ENCODE measurements at places on chromosomes 13 and 19.

DNA sequence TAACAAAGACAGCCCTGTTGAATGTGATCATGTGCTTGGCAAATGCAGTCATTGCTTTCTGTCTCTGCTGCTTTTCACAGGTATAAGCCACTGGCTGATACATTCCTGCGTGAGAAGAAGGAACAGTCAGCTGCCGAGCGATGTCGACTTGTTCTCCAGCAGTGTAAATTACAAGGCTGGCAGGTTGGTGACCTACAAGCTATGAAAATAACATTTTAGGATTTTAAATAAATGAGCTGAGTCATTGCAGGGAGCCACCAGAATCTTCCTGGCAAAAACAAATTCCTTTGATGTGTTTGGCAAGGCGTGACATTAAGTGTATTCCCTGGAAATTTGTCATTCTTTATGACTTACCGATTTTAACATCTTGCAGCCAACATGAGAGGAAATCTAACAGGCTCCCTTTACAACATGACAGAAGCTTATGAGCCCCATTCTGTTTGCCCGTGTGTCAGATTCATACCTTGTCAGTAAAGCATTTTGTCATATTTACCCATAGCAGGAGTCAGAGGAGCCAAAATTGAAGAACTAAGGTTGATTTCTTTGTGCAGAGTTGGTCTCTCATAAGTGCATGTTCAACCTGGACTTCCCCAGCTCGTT is 471.4 kb downstream of the MYO16 start:
- DNase-seq, result no peak

DNA sequence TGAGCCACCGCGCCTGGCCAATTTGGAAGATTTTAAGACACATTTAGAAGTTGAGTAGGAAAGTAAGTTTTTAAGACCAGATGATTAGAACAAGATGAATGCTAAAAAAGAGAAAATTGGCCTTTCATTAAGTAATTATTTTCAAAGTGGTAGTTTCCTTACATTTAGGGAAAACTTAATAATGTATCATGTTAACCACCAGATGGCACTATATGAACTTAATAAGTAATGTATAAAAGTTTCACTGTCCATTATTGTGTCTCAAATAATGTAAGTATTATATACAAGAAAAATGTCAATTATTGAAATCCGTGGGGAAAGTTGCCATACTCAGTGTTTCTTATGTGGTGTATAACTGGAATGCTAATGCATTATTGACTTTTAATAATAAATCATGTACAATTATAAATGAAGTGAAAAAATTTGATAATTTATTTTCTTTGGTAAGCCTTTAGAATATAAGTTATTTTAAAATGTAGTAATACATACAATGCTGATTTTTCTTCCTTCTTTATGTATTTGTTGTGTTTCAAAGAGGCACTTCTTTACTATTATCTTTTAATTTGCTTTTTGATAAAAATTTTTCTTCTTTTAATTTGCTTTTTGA is 29.2 kb downstream of the COG6 start:
- no peak for DNase-seq

DNA sequence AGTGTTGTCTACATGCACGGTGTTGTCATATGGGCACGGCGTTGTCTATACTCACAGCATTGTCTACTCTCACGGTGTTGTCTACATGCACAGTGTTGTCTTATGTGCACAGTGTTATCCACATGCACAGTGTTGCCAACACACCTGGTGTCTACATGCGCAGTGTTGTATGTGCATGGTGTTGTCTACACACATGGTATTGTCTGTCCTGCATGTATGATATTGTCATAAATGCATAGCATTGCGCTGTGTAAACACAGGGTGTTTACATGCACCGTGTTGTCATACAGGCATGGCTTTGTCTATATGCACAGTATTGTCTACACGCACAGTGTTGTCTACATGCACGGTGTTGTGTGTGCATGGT is 6.8 kb downstream of the ADPRHL1 start:
- DNase-seq, result no peak

GRCh38 chr13:107258599-107259187 is 690.8 kb upstream of the ARGLU1 start:
- DNase-seq, result no peak

DNA sequence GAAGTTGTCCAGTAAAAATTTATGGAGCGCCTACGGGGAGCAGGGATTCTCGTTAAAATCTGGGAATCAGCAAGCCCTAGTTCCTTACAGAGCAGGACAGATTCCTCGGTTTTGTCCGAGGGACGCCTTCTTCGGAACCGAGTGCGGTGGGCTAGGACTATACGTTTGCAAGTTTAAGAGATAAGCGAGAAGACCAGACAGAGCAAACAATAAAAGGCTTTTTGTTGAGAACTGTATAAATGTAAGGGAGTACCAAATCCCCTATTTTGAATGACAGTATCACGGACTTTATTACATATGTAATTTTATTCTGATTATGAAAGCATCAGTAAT is 971 bp upstream of the ANKRD10 start:
- no peak for DNase-seq

DNA sequence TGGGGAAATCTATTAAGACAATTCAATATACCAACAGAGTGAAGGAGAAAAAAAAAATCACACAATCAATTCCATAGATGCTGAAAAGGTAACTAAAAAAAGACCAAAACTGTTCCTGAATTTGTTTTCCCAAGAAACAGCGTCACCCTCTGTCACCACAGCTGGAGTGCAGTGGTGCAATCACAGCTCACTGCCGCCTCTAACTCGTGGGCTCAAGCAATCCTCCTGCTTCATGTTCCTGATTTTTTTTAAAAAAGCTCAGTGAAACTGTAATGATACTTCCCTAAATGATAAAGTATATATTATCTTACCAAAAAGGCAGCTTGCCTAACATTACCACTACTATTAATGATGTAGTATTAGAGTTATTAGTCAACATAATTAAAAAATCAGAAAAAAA is 19.6 kb upstream of the ZFP14 start:
- DNase-seq, result no peak

DNA sequence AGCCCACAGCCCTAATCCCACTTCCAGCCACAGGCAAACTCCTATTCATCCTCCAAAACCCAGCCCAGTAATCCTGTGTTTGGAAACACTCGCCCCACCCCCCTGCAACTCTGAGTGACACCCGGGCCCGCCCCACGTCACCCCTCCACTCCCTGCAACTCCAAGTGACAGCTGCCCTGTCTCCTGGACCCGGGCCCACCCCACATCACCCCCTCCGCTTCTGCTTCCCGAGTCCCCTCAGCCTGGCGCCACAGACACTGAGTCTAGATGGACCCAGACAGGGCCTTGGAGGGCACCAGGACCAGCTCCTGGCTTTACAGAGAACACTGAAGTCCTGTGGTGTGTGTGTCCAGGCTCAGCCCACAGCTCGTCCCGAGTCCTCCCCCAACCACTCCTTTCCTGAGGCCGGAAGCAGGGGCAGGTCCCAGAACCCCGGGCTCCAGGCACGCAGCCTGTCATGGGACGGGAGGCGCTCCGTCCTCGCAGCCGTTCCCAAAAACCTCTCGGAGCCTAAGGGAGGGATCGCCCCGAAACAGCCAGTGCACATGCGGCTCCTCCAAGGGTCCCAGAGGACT is 7.7 kb downstream of the REXO1 start:
- DNase-seq, result no peak

- no peak for DNase-seq
Observed at GRCh38 chr13:32783067-32783466, 196.8 kb downstream of the PDS5B start.

- peak; percentile 61 for DNase-seq
Observed at GRCh38 chr19:1266916-1267476, 2.1 kb upstream of the CIRBP start.

DNA sequence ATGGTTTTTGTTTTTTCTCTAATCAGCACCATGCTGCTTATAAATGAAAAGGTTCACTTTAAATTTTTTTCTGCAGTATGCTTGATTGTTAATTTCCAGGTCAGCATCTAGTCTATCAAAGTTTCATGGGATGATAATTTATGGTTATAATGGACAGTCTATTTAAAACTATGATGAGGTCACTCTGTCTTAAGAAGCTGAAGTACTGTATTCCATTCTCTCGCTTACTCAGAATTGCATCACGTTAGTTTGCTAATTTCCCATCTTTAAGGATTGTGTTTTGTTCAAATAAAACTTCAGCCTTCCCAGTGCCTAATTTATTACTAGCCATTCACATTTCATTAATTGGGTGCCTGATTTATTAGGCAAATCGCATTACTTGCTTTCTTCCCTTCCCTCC is 94.3 kb downstream of the GPC6 start:
- no peak for DNase-seq

DNA sequence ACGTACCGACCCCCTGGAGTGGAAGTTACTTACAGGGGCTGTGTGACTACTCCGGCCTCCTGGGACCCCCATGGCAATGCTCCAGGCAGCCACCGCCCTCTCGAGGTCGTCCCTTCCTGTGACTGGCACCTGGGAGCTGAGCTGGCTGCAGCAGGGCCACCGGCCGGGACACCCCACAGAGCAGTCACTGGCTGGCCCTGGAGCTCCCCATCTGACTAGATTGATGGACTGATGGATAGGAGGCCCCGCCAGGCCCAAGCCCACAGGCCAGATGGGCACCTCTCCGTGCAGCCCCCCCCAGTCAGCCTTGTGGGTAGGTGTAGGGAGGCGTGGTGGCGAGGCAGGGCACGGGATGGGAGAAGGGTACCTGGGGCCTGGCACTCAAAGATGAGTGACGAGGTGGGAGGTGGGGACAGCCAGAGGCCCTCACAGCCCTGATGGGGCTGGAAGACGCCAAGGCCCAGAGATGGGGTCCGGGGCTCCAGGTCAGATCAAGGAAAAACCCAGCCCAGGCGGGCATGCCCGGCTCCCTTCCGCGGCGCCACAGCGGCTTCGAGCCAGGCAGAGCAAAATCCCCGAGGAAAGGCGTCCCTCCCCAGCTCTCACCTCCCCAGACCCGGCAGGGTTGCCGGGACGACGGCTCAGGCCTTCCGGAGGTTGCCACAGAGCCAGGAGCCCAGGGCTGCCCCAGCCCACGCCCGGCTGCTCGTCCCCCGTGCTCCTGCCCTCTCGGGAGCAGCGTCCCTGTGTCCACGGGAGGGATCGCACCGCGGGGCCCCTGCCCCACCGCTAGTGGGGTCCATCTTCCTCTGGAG is 8.4 kb downstream of the SLC39A3 start:
- no peak for DNase-seq

- DNase-seq, result no peak
Observed at GRCh38 chr19:23867895-23868294, 46.8 kb upstream of the ZNF726 start.

DNA sequence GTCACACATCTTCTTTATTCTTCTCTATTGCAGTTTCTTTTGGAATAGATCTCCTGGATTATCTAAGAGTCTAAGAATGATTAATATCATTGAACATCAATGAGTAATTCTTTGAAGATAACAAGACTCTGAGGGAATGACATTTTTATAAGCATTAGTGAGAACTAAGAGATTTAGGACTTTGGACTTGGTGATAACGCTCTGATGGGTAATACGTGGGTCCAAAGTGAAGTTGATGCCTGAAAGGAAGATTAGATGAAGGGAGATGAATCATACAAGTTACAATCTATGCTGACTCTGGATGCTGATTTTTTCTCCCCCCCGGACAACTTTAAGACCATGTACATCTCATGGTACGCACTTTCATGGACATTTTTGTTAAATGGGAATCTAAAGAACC is 364.5 kb downstream of the GPC5 start:
- no peak for DNase-seq

- no peak for DNase-seq
Observed at GRCh38 chr13:90008707-90009149, 1338.8 kb upstream of the MIR17HG start.

- DNase-seq, result no peak
Observed at GRCh38 chr13:97003071-97003470, 8.8 kb upstream of the OXGR1 start.

- no peak for DNase-seq
Observed at GRCh38 chr13:102688306-102688973, 6.4 kb downstream of the METTL21C start.

DNA sequence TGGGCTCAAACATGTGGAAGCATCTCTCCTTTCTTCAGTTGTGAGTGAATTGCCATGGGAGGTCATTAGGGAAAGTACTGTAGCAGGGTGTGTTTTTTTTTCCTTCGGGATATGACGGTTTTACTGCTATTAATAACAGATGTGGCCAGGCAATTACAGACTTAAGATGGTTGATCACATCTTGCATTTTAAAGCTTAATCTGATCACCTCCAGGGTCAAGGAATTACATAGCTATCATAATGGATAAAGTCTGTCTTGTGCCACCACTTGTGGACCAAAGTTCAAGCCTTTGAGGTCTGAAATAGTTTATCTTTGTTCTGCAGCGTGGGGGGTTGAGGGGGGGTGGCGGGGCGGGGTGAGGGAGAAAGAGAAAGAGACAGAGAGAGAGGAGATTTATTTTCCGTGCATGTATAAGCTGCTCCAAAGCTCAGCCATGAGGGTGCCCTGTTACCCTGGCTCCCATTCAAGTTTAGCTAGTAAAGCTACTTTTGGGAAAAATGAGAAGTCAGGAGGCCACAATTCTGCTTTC is 5.5 kb upstream of the SERP2 start:
- no peak for DNase-seq

GRCh38 chr19:44816301-44816700 is 7.4 kb downstream of the BCAM start:
- no peak for DNase-seq

- no peak for DNase-seq
Observed at GRCh38 chr13:85314686-85315085, 484.5 kb downstream of the SLITRK6 start.
